Neural crest cell (in vitro differentiated cells): ENCODE measurements at places on chromosomes 6 and 20.

DNA sequence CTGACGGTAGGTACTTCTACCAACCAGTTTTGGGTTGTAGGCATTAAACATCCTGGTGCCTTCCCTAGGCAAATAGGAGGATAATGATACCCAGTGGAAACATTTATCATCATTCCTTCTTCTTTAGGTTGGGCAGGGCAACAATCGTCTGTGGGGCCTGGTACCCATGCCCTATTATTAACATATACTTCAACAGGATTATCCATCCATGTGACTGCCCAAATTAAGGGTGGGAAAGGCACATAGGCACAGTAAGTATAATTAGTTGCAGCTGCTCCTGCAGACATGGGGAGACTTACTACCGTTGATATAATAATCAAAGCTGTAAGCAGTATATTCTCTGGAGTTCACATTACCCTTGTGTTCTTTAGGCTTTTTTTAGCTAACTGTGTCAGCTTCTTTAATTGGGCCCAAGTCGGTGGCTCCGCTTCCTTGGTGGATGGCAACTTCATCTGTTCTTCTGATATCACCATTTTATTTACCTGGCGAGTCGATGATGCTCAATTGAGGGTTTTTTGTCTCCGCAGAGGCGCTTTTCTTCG lies 16.8 kb downstream of the RPL7L1 start:
- no peak for DNase-seq

- DNase-seq, result no peak
Measured at GRCh38 chr6:39378175-39378959, 55.9 kb upstream of the KCNK16 start.

DNA sequence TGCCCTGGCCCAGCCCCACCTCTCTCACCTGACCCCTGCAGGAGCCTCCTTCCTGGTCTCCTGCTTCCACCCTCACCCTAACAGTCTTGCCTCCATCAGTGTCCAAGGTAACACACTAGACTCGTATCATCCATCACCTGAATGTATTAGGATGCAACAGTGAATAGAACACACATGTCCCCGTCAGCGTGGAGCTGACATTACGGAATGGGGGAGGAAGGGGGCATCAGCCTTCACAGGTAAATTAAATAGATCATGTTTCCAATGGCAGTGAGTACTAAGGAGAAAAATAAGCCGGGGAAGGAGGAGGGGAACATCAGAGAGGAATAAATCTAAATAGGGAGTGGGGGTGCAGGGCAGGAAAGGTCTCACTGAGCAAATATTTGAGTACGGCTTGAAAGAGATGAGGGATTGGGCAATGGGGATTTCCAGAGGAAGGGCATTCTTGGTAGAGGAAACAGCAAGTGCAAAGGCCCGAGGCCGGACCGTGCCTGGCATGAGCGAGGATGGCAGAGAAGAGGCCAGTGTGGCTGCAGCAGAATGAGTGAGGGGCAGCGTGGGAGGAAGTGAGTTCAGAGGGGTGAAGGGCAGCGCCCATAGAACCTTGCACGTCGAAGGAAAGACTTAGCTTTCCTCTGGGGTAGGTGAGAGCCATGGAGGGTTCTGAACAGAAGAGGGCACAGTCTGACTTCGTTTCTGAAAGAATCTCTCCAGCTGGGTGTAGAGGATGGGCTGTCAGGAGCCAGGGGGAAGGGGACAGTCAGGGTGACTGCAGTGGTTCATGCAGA lies 110.1 kb upstream of the PTPN1 start:
- no peak for DNase-seq

GRCh38 chr6:15472621-15473020 lies 190.2 kb downstream of the DTNBP1 start:
- DNase-seq, result no peak

- DNase-seq, result no peak
Measured at GRCh38 chr20:16128538-16129106, 444.6 kb downstream of the KIF16B start.

GRCh38 chr20:54221996-54222890 lies 14.4 kb downstream of the PFDN4 start:
- no peak for DNase-seq

GRCh38 chr20:51725584-51726176 lies 42.5 kb downstream of the ATP9A start:
- no peak for DNase-seq

DNA sequence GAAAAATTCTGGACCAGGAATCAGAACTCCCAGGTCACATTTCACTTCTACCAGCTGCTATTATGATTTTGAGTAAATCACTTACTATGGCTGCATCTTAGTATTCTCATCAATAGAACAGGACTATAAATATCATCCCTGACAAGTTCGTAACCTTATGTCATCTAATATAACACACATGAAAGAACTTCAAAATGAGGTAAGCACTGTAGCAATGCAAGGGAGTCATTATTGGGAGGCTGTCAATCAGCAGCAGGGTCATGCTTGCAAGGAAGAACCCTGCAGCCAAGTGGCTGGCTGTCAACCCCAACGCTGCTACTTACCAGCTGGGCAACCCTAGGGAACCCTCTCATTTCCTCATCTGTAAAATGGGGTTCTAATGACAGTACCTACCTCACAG lies 123.3 kb upstream of the B3GAT2 start:
- no peak for DNase-seq

DNA sequence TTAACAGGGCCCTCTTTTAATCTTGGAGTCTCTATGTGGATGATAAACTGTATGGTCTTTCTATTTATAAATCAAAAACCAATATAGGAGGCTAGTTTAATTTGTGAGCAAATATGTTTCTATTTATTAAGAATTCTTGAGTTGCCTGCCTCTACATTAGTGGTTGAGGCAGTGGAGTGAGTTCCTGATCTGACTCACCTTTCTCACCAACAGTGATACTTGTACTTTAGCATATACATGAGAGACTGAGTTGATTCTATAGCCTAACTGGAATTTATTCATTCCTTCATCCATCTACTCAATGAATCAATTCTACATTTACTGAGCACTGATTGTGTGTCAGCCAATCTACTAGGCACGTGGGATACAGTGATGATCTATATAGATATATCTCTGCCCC lies 126.9 kb downstream of the TRMT11 start:
- no peak for DNase-seq
